ENCODE measurements at places on chromosomes 12 and 14. TPM values are rescaled to one million over a fixed set of nuclear protein-coding genes. Genes with fewer than 3 reads are reported as not detected.

- DNase-seq = no peak
Measured at GRCh38 chr12:99392091-99392850, 255.3 kb upstream of the GARIN6 start.

- no peak for DNase-seq
Measured at GRCh38 chr14:54788701-54789100, 113.9 kb downstream of the GCH1 start.

- no peak for DNase-seq
Measured at GRCh38 chr12:87849074-87849473, 180.1 kb downstream of the C12orf50 start.

DNA sequence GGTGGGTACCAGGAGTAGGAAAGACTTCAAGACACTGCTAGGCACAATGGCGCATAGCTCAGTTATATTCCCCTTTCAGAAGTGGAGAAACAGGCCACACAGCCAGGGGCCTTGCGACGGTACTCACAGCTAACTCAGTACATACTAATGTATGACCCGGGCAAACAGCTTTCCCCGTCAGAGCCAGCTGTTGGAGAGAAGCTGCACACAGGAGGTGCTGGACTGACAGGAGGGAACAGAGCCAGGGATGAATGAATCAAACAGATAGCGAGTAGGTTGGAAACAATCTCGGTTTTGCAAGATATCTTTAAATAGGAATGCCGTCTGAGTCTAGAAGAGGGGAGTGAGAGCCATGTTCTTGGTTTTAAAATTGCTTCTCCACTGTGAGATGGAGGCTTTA, 45.5 kb downstream of the PRIMA1 start:
- no peak for DNase-seq

GRCh38 chr12:52322069-52322468, 871 bp upstream of the KRT83 start:
- DNase-seq = no peak

- DNase-seq = peak; percentile 4
Measured at GRCh38 chr12:106682594-106683234, 91.8 kb upstream of the RIC8B start.

- no peak for DNase-seq
Measured at GRCh38 chr12:71704920-71705319, 19.0 kb downstream of the TMEM19 start.

- no peak for DNase-seq
Measured at GRCh38 chr14:74934041-74934440, 11.0 kb upstream of the RPS6KL1 start.

GRCh38 chr12:106760184-106760531, 14.3 kb upstream of the RIC8B start:
- DNase-seq = no peak

GRCh38 chr12:86230516-86231146, 25.6 kb downstream of the MGAT4C start:
- DNase-seq = peak; percentile 86

DNA sequence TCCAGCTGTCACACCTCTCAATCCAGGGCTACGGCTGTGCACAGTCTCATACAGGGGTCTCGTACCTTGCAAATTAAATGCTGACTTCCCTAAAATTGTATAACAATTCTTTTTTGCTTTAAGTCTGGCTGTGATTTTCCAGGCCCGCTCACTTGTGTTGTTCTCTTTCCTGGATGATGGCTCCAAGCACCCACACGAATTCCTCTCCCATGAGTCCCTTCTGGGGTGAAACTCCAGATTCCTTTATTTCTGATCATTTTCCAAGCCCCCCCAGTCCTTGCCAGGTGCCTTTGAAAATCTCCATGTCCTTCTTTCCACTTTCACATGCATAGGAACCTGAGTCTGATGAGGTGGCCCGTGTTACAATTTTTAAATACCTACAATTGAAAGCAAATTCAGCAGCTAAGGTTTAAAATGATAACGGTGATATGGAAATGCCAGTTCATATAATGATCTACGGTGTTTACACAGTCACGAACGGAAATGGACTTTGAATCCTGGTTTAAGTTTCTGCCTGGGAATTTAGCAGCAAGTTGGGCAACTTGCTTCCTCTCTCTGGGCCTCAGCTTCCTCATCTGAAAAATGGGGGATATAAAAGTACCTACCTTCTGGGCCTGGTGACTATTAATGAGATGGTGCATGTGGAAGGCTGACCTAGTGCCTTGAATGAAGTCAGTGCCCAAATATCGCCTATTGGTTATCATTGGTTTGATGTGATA, 85.5 kb downstream of the STAB2 start:
- DNase-seq = no peak

DNA sequence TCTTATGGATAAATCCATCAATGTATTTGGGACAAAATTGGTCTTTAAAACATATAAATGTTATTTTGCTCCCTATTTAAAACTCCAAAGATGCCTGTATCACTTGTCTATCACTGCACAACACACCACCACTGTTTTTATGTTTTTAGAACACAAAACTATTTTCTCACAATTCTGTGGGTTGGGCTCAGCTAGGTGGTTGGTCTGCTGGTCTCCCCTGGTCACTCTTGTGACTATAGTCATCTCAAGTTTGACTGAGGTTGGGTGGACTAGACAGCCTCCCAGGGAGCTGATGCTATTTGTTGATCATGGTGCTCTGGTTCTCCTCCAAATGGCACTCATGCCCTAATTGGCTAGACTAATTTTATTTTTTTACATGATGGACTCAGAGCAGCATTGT, 39.5 kb upstream of the NR1H4 start:
- DNase-seq = no peak

- DNase-seq = no peak
Measured at GRCh38 chr12:50533203-50533584, 28.4 kb downstream of the DIP2B start.

DNA sequence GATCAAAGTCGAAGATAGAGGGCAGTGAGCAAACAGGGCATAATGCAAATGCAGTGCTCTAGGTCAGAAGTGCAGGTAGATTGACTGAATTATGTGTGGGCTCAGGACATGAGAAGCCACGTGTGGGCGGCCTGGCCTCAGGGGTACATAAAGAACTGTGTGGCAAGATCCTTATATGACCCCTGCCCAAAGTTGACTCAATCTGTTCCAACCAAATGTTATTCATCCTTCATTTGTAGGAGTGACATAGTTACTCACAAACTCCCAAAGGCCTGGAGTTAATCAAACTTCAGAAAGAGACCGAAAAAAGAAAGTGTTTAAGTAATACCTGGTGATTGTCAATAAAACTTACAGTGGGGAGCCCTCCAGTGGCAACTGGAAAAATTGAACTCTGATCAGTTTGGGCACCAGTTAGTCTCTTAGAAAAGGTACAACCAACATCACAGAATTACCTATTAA, 150.4 kb upstream of the FAR2 start:
- peak; percentile 7 for DNase-seq

Gene OR6C2
- total RNA-seq = not detected

Gene KLHDC2
- total RNA-seq = 28.6 TPM

Gene TSPAN11
- 31.1 TPM for total RNA-seq

Gene ALDH2
- 69.5 TPM for total RNA-seq

Gene C12orf56
- not detected for total RNA-seq

Gene NABP2
- total RNA-seq = 26.7 TPM

Gene MYO1H
- total RNA-seq = not detected

Gene RBMS2
- total RNA-seq = 75.8 TPM

All from glomerular endothelial cell (primary cell).